ENCODE measurements at places on chromosomes 11 and 22. TPM values are rescaled to one million over a fixed set of nuclear protein-coding genes. Genes with fewer than 3 reads are reported as not detected.

Gene CCDC73
- total RNA-seq = not detected

DNA sequence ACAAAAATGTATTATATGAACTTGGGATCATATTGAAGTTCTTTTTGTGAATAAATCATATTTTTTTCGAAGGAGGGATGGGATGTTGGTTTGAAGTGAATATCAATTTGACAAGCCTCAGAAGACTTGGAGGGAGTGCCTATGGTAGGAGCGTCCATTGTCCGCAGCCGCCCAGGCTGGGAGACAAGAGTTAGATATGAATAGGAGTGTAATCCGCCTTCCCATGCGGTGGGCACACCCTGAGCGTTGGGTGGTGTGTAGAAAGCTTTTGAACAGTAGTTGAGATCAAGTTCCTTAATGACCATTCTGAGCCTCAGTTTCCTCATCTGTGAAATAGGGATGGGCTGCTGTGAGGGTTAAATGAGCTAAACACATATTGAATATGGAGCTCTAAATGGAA lies 7.0 kb downstream of the CD82 start:
- H3K4me3 ChIP-seq = no peak overlapping the region
- no peaks in the 10 kb centered on the region for H3K36me3 ChIP-seq
- DNase-seq = no peak
- peaks cover 8% of the 10 kb centered on the region for H3K4me1 ChIP-seq

DNA sequence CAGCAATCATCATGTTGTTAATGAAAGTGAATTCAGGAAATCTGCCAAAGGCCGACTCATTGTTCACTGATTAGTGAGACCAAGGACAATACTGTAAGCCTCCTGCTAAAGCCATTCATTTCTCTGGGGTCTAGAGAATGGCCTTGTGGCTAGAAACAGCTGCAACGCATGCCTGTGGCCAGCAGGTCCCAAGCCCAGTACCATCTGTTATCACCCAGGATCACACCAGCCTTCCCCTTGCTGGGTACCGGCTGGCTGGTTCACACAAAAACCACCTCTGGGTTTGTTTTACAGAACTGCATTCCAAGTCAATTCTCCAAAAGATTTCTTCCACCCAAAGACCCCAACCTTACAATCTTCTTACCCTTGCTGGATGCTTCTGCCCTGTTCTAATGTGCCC lies 1.1 kb downstream of the PLAAT5 start:
- peak overlapping the region; percentile 74 for H3K4me3 ChIP-seq
- peaks cover 29% of the 10 kb centered on the region for H3K27me3 ChIP-seq
- no peak overlapping the region for H3K27ac ChIP-seq
- H3K36me3 ChIP-seq = no peaks in the 10 kb centered on the region
- peaks cover 26% of the 10 kb centered on the region for H3K4me1 ChIP-seq

DNA sequence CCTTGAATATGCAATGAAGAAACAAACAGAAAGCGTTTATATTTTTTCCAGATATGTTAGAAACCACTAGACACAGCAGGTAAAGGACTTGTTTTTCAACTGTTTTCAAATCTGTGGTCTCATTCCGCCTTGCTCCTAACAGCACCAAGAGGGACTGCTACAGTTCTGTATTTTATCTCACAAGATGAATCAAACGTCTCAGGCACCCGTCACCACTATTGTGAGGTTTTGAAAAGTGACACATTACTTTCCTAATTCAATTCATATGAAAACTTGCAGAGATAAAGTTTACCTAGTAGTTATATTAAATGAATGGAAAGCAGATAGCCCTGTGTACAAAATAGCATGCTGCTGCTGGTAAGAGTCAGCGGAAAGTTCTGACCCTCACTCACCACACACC lies 386.3 kb downstream of the ETS1 start:
- no peaks in the 10 kb centered on the region for H3K4me1 ChIP-seq
- H3K27me3 ChIP-seq = no peaks in the 10 kb centered on the region
- H3K4me3 ChIP-seq = no peak overlapping the region
- DNase-seq = no peak
- H3K27ac ChIP-seq = no peak overlapping the region

All from neural progenitor cell (in vitro differentiated cells).